ENCODE measurements at places on chromosomes 3 and 15. TPM values are rescaled to one million over a fixed set of nuclear protein-coding genes. Genes with fewer than 3 reads are reported as not detected.

GRCh38 chr3:169901453-169901852 is 9.9 kb upstream of the SAMD7 start:
- no peak for DNase-seq
- H3K27me3 ChIP-seq: no peaks in the 10 kb centered on the region
- H3K36me3 ChIP-seq: no peaks in the 10 kb centered on the region

- H3K27me3 ChIP-seq: no peaks in the 10 kb centered on the region
- no peaks in the 10 kb centered on the region for H3K4me1 ChIP-seq
- H3K36me3 ChIP-seq: no peaks in the 10 kb centered on the region
Measured at GRCh38 chr3:144770281-144770680, 798.7 kb downstream of the DIPK2A start.

DNA sequence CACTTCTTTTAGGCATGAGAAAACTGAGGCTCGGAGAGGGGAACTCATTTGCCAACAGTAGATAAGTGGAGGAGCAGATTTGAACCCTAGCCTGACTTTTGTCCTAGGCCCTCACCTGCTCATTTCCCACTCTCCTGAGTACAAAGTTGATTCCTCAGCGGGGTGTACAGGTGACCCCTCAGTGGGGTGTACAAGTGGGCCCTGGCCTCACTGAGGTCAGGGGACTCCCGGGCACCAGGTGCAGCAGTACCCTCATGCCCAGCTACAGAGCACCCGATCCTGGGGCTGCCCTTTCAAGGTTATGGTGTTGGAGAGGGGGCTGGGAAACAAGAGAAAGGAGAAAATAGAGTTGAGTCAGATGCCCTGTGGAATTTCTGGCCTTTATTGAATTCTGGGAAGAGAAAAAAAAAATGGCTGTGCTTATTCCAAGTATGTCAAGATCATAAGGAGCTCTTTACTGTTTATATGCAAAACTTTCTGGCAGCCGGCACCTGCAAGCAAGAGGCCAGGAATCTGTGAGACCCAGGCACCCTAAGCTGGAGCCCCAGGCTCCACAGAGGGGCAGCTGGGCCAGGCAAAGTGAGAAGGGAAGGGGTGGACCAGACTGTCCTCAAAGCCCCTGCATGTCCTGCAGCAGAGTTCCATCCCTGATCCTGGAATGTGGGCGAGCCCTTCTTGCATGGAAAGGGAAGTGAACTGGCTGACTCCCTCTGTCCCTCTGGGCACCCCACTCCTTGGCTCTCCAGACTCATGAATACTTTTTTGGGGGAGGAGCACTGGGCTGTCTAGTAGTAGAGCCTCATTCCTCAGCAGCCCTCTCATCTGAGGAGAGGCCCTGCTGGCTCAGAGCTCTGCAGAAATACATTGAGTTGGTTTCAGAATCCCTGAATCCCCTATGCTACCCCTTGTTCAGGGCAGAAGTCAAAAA is 43.1 kb downstream of the AMOTL2 start:
- DNase-seq: no peak
- no peaks in the 10 kb centered on the region for H3K36me3 ChIP-seq
- peaks cover 5% of the 10 kb centered on the region for H3K27me3 ChIP-seq
- H3K4me3 ChIP-seq: no peak overlapping the region

The CHRM5 gene
- total RNA-seq: not detected

DNA sequence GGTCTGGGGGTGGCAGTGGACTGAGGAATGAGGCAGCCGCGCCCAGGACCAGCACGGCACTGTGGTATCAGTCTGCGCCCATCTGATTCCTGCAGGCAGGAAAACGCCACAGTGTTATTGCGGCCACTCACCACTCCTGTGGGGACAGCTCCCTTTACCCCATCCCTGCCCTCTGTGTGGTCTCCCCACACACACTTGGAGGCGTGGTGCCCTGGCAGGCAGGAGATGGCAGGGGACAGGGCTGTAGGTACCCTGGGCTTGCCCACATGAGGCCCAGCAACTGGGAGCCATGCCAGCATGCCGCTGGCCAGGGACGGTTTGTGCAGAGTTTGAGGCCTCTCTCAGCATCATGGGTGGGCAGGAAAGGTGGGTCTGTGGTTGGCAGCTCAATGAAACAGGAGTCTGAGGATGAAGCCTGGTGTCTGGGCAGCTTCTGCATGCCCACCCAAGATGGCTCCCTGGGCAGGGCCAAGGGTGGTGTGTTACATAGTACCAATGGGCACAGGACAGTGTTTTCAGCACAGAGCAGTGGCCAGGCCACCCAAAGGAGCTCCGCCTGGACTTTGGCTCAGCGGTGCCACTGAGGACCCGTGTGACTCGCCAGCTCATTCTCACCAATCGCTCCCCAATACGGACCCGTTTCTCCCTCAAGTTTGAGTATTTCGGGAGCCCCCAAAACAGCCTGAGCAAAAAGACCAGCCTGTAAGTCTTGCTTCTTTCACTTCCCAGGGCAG is 27.2 kb downstream of the ACAA1 start:
- H3K36me3 ChIP-seq: no peaks in the 10 kb centered on the region
- H3K27me3 ChIP-seq: no peaks in the 10 kb centered on the region
- DNase-seq: no peak
- no peak overlapping the region for H3K4me3 ChIP-seq
- no peak overlapping the region for H3K27ac ChIP-seq
- no peaks in the 10 kb centered on the region for H3K4me1 ChIP-seq
